ENCODE measurements at places on chromosomes 7 and 10.

- DNase-seq, result no peak
Observed at GRCh38 chr10:97913193-97913592, 63.5 kb downstream of the GOLGA7B start.

- no peak for DNase-seq
Observed at GRCh38 chr10:86294346-86295265, 72.0 kb downstream of the GRID1 start.

GRCh38 chr7:486216-486743 is 33.4 kb downstream of the PDGFA start:
- no peak for DNase-seq

DNA sequence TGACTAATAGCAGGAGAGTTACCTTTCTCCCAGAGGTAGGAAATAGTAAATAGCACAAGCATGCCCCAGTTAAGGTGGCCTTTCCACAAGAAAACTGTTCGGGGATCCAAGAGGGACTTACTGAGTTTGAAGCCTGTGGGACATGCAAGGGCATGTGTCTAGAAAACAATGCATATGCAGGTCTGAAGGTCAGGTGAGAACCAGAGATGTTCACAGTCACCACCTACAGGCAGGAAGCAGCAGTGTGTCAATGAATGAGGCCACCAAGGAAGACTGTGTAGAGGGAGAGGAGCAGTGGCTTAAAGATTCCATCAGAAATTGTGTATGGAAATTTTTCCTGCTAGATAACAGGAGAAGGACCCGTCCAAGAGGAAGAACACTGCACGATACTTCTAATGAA is 66.0 kb downstream of the CALD1 start:
- no peak for DNase-seq

DNA sequence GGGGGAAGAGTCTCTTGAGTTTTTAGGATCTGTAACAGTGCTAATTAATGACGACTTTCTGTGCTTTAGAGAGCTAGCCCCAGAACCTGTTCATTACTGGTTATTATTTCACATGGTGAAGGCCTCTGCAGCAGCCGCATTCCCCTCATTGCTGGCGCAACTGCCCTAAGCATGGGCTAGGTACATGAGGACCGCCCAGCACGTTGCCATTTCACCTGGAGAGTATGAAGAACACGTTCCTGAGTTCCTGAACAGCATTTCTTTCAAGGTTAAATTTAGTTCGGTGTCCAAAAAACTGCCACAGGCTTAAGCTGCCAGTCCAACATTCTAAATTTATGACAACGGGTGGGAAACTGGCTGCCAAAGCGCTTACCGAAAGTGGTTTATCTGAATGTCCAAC is 177.0 kb downstream of the DNAH11 start:
- DNase-seq, result no peak

- DNase-seq, result no peak
Observed at GRCh38 chr7:10662982-10663884, 310.4 kb upstream of the PHF14 start.

GRCh38 chr10:546451-546850 is 143.0 kb downstream of the DIP2C start:
- DNase-seq, result no peak
